ENCODE measurements at places on chromosomes 5 and 9.
A peak's percentile ranks its signal among the peaks of the same experiment; 100 is the strongest.

- DNase-seq, result no peak
These were observed 12.2 kb upstream of the ALDH1B1 start for GRCh38 chr9:38380230-38380871.

DNA sequence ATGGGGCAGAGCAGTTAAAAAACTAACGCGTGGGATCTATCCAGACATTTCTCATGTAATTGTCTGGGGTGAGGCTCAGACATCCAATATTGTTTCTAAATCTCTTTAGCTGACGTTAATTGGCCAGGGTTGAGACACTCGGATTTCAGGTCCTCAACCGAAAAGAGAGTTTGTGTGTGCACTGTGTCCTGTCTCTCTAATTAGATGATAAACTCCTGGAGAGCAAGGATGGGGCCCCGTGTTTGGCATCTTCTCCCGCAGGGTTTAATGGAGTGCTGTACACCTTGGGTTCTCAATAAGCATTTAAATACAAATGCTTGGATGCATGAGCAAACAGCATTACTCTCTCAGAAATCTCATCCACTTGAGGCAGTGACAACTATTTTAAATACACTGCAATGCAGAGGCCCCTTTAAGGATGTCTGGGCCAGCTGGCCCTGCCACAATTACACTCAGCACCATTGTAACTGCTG is 139.6 kb downstream of the MTX3 start:
- no peak for DNase-seq

DNA sequence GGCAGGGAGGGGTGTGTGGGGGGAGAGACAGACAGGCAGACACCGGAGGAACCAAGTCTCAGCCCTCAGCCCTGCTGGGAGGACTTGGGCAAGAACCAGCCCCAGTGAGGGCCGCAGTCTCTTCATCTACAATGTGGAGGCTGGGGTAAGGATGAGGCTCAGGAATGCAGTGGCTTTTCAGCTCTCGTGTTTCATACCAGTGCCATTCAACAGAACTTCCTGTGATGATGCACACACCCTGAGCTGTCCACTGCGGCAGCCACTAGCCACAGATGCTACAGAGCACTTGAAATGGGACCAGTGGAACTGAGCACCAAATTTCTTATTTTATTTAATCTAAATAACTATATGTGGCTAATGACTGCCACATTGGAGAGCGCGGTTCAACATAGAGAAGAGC is 10.7 kb downstream of the CAMK2A start:
- no peak for DNase-seq

DNA sequence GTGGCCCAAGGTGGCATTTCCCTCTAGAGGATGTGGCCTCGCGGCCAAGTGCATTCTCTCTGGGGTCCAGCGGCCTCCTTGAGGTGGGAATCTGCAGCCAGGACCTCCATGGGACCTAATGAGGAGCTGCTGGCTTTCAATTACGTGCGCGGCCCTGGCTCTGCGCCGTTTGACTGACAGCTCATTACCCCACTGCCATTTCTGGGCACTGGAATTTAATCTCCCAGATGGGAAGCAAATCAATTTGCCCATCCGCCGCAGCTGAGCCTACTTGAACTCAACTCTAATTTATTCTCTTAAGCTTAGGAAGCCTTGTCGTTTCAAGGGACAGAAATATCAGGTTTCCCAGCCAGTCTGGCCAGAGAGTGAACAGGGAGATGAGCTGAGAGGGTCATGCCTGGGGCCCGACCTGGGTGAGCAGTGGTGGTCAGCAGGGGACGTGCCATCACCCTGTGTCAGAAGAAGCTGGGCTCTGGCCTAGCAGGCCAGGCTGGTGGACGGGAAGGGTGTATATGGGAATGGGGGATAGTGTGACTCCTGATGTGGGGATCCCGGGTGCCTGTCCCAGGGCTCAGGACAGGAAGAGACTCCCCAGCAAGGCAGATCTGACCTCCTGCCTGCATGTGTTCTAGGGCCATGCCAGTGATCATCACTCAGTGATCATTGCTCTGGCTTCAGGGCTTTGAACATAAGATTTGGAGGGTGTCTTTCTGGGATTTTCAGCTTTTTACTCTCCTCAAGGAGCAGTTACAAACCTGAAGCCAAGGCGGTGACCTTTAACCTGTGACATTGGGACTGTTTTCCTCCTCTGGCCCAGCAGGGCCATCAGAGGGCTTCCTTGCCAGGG is 69.7 kb downstream of the MACROH2A1 start:
- DNase-seq, result no peak

DNA sequence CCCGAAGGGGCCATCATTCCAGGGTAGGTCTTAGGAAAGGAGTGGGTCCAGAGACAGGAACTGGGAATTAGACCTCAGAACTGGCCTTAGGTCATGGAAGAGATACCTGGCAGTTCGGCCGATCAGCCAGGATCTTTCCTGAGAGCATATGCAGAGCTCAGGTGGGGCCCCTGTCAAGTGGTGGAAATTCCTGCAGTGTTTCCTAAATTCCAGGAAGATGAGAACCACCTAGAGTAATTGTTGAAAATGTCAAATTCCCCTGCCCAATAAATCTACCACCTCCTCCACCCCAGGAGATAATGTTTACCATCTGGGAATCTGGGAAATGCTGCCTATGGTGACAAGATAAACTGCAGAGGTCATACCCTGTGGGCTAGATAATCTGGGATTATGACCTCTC is 14.6 kb downstream of the TMEM171 start:
- no peak for DNase-seq

DNA sequence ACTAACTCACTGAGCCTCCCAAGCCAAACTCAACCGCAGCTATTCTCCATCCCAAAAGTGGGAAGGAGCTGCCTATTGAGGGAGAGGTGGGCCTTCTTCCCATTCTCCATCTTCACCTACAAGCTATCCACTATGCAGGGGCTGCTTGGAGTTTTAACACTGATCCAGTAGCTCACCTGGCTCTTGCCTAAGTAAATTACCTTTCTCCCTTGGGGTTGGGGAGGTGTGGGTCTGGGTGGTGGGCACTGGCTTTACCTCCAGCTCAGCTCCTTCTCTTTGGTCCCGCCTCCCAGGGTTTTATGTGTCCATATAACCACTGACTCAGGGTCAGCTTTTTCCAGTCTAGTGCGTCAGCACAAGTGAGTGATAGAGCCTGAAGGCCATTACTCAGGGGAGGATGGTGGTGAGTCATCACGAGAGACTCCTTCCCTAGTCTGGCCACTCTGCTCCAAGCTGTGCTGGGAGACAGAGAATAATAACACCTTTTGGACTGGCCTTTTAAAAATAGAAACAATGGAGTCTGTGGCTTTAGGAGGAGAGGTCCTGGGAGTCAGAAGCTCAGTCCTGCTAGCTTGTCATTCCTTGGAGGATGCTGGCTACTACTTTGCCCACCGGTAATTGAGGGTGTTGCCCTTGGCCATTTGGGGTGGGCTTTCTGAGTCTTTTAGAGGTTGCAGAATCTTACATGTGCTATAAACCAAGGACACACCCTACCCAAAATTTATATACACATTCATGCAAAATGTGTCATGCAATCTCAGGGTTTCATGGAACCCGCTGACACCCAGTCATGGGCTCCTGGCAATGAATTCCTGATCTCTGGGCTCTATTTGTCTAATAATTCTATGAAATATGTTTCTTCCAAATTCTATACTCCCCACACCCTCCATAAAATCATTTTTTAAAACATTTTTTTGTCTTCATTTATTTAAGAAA is 35.6 kb upstream of the ATP6V1G1 start:
- DNase-seq, result no peak

DNA sequence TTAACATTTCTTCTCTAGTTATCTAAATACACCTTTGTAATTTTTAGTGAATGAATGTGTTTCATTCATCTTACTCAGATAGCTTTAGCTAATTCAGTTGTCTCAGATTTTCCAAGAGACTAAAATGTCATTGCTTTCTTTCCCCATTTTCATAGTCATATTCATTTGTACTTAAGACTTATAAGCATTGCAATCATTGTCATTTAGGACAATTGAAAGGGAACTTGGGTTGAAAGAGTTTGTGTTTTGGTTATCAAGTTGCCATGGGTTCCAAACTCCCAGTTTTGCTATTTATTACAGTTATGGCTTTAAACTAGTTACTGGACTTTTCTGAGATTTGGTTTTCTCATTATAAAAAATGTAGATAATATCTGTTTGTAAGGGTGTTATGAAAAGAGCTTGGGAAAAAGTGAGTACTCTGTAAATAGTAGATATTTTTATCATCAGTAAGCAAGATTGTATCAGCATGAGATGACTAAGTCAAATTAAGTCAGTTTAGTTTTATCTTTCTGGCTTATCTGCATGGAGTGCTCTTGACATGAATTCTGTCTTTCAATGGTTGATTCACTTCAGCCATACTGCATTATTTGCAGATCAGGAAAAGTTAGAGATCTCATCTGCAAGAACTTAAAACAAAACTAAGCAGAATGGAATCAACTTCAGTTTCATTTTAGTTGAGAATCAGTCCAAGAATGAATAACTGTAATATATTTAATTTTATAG is 107.5 kb downstream of the PBX3 start:
- no peak for DNase-seq

- no peak for DNase-seq
These were observed 18.6 kb upstream of the CFAP95 start for GRCh38 chr9:69801989-69802388.

DNA sequence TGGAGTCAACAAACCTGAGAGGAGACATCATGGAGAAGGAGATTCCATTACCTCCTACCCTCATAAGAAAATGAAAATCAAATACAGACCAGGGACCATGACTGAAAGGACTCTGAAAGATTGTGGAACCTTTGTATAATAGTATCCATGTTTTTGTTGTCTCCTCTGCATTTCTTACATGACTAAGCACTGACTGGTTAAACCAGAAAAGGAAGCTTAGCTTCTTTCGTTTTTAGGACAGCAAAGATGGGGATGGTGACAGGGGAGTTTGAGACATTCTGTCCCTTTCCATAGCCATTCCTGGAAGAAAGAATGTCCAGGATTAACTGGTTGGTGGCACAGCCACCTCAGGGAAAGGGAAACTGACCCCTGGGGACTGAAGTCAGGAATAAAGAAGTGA is 22.2 kb downstream of the ITGA1 start:
- DNase-seq, result no peak

- no peak for DNase-seq
These were observed 25.0 kb upstream of the SLC12A7 start for GRCh38 chr5:1136814-1137213.

DNA sequence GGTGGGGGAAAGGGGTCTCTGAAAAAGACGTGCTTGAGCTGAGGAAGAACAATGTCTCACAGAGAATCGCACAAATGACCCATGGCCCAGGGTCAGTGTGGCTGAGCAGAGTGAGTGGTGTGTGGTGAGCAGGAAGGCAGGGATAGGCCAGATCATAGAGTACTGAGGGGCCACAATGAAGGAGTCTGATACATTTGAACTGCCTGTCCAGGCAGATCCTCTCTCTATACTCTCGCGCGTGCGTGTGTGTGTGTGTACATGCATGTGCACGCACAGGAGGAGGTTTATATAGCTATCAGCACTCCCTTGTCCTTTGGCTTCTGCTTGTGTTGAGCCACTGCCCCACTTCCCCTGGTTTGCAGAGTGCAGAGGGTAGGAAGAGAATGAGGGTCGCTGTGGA is 294.0 kb downstream of the ZNF608 start:
- DNase-seq, result no peak

GRCh38 chr9:100071271-100071670 is 27.5 kb downstream of the ERP44 start:
- DNase-seq, result no peak

DNA sequence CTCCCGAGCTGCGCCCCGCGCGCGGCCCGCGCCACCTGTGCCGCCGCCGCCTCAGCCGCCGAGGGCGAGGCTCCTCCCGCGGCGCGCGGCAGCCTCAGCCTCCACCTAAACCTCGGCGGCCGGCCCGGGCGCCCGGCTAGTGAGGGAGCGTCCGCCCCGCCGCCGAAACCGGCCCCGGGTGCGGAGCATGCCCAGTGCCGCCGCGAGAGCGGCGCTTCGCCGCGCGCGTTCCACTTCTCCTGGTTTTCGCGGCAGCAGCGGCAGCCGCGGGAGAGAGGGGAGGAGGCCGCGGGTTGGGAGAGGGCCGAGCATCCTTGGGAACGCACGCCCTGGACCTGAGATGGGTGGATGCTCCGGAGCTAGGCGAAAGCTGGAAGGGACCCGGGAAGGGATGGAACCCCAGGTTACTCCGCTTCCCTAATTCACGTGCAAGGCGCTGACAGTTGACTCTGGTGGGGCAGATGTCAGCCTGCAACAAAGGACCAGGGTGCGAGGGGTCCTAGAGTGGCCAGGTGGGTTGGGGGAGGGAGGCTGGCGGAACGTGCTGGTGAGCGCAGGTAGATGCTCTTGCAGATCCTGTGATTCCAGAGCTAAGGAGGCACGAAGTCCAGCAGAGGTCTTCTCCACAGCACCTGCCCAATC is at the start of gene CTNND2:
Gene CTNND2 (minus strand): TSS at position 182 of the 642 bp plus-strand sequence. CDS start 593 bp downstream, outside the sequence.
- peak; percentile 82 for DNase-seq

DNA sequence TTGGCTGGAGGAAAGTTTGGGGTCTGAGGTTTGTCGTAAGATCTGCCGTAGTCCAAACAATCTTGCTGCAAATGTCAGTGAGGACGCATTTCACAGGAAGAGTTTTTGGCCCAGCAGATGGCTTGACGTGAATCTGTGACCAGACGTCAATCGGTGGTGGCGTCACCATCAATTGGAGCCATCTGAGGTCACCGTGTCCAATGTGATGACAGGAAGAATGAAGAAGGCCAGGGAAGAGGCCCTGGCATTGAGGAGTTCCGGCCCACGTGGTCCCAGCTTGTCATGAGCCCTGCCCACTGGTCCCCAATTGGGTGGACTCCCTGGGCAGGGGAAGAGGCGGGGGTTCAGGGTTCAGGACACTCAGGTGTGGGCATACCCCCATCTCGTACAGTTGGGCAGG is 79.9 kb downstream of the OLFM1 start:
- DNase-seq, result no peak

GRCh38 chr9:5326893-5327548 is 12.7 kb downstream of the RLN1 start:
- peak; percentile 90 for DNase-seq

DNA sequence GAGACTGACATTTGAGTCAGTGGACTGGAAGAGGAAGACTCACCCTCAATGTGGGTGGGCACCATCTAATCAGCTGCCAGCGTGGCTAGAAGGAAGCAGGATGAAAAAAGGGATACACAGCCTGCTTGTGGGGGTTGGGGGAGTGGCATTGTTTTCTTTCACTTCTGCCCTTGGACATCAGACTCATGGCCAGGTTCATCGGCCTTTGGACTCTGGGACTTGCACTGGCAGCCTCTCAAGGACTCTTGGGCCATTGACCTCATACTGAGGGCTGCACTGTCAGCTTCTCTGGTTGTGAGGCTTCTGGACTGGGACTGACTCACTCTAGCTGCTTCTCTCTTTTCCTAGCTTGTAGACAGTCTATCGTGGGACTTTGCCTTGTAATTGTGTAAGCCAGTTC is 374.9 kb downstream of the TLE1 start:
- no peak for DNase-seq

DNA sequence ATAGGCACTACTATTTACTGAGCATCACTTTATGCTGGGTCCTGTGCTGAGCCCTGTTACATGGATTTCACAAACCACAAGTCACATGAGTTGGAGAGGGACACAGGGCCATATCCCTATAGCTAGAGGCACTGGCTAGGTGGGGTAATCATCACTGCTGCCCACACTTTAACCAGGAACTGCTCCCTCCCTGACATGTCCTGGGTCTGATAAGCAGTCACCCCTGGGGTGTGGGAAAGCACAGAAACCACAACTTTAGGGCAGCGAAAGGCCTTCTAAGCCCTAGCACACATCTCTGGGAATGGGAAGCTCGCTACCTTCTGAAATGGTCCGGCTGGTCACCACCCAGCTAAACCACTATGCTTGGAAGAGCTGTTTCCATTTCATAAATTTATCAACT is 15.0 kb downstream of the TBC1D2 start:
- no peak for DNase-seq

GRCh38 chr9:110101531-110102161 is 106.3 kb downstream of the C9orf152 start:
- no peak for DNase-seq
